ENCODE measurements at places on chromosomes 5 and 9. TPM values are rescaled to one million over a fixed set of nuclear protein-coding genes. Genes with fewer than 3 reads are reported as not detected.

Gene LHX3
- total RNA-seq = not detected

Gene TAF11L14
- not detected for total RNA-seq

Gene IL13
- total RNA-seq = not detected

Gene SLC1A1
- total RNA-seq = 66.9 TPM

Gene ADAMTS19
- 6.5 TPM for total RNA-seq

Gene DOCK8
- 2.4 TPM for total RNA-seq

Gene ALAD
- 11.4 TPM for total RNA-seq

Data from frontal cortex (tissue), 4 donors.